ENCODE measurements at places on chromosomes 7 and 10. TPM values are rescaled to one million over a fixed set of nuclear protein-coding genes. Genes with fewer than 3 reads are reported as not detected.

- H3K36me3 ChIP-seq = no peaks in the 10 kb centered on the region
- H3K4me1 ChIP-seq = peaks cover 27% of the 10 kb centered on the region
- no peak overlapping the region for H3K4me3 ChIP-seq
- H3K27me3 ChIP-seq = no peaks in the 10 kb centered on the region
These were observed 38.2 kb downstream of the SMURF1 start for GRCh38 chr7:99105756-99106155.

Gene MLLT10
- total RNA-seq = 39.5 TPM

Gene CYP3A5
- total RNA-seq = 7.5 TPM

Gene IFIT1
- 33.5 TPM for total RNA-seq
